H7 (cell line): ENCODE measurements at places on chromosomes 1 and 21. TPM values are rescaled to one million over a fixed set of nuclear protein-coding genes. Genes with fewer than 3 reads are reported as not detected.

Gene HUNK
- total RNA-seq: 3.2 and 6.8 TPM in 2 replicates

Gene NT5C1A
- total RNA-seq: not detected in 2 replicates

Gene CD101
- total RNA-seq: 0.31 and 0.70 TPM in 2 replicates

Gene RHEX
- not detected in 2 replicates for total RNA-seq

Gene NMNAT2
- total RNA-seq: 1.6 and 5.2 TPM in 2 replicates

Gene LAX1
- total RNA-seq: not detected in 2 replicates

Gene NEK7
- total RNA-seq: 20.3 and 25.5 TPM in 2 replicates

Gene POMGNT1
- total RNA-seq: 87.1 and 95.2 TPM in 2 replicates

Gene CLDN17
- total RNA-seq: not detected in 2 replicates

Gene TMEM51
- total RNA-seq: 9.8 and 11.9 TPM in 2 replicates

Gene IFNAR1
- total RNA-seq: 1.2 and 1.6 TPM in 2 replicates

Gene KCNQ4
- total RNA-seq: 1.5 and 2.7 TPM in 2 replicates

Gene CELA2B
- total RNA-seq: not detected in 2 replicates

Gene S100A2
- 0.94 TPM in 1 of 2 replicates, not detected in the other for total RNA-seq

Gene HTR6
- 0.45 and 1.9 TPM in 2 replicates for total RNA-seq

Gene TMEM234
- total RNA-seq: 11.8 and 16.3 TPM in 2 replicates

Gene CCDC27
- 0.04 and 0.07 TPM in 2 replicates for total RNA-seq

Gene SPOCD1
- total RNA-seq: 1.8 and 3.5 TPM in 2 replicates

Gene SAMD13
- 2.1 and 3.1 TPM in 2 replicates for total RNA-seq

Gene CCDC181
- total RNA-seq: 0.80 and 1.7 TPM in 2 replicates

Gene FBXO42
- 38.9 and 40.4 TPM in 2 replicates for total RNA-seq

Gene TTC39A
- total RNA-seq: 11.6 and 12.3 TPM in 2 replicates

Gene CFAP107
- total RNA-seq: not detected in 2 replicates

Gene ST6GALNAC3
- 4.1 and 4.3 TPM in 2 replicates for total RNA-seq

Gene KCNT2
- total RNA-seq: 7.0 and 12.3 TPM in 2 replicates

Gene C21orf91
- 16.5 and 17.2 TPM in 2 replicates for total RNA-seq

Gene KCNJ6
- total RNA-seq: not detected in 2 replicates

Gene FCRLB
- total RNA-seq: 0.55 and 0.74 TPM in 2 replicates

Gene CD1D
- 5.9 and 6.4 TPM in 2 replicates for total RNA-seq

Gene RRP1B
- total RNA-seq: 63.9 and 70.1 TPM in 2 replicates

Gene GFI1
- total RNA-seq: 0.11 and 0.48 TPM in 2 replicates

Gene GUCA2B
- not detected in 2 replicates for total RNA-seq

Gene MASP2
- total RNA-seq: 0.17 and 0.63 TPM in 2 replicates

Gene TLCD4
- 2.5 and 3.3 TPM in 2 replicates for total RNA-seq

Gene ANXA9
- total RNA-seq: 0.62 and 1.6 TPM in 2 replicates

Gene TCHHL1
- total RNA-seq: not detected in 2 replicates

Gene GRHL3
- total RNA-seq: 0.21 and 0.33 TPM in 2 replicates

Gene PROX1
- 2.3 and 2.9 TPM in 2 replicates for total RNA-seq

Gene EVI5
- 4.4 and 16.1 TPM in 2 replicates for total RNA-seq

Gene EXTL1
- total RNA-seq: 0.38 and 1.1 TPM in 2 replicates

Gene CD1E
- not detected in 2 replicates for total RNA-seq

Gene DIO1
- total RNA-seq: 0.41 TPM in 1 of 2 replicates, not detected in the other
